ENCODE measurements at places on chromosomes 7 and 10.

GRCh38 chr10:59561477-59562121, 148.1 kb downstream of the SLC16A9 start:
- DNase-seq, result no peak

GRCh38 chr7:141055146-141055545, 18.7 kb upstream of the TMEM178B start:
- DNase-seq, result no peak

DNA sequence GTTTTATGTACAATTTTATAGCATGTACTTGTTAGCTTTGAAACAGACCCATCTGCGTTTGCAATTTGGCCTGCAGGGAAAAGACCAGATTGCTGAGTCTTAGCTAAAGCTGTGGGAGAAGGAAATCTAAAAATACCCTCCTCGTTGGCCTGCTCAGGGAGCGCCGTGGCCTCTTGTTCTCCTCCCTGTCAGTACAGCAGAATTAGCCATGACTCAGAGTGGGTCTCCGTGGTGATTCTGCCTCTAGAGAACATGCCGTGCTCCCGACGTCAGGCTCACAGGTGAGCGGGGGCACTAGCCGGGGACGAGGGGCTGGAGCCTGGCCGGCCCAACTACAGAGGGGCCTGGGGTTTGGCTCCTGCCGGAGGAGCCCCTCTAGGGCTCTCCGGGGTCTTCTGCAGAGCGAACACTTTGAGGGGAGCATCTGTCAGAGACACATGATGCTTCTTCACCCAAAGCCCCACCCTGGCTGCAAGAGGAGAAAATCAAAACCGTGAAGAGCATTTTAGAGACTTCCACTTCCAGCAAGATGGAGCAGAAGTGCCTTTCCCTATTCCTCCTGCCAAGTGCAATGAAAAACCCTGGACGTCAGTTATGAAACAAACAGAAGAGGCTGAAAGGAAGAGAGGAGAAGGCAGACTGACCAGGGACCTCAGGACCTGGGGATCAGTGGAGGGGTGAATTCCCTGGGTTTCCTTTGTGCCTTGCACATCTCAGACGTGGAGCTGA, 98.9 kb downstream of the LHPP start:
- peak; percentile 75 for DNase-seq

GRCh38 chr10:112343056-112343806, 30.7 kb upstream of the ACSL5 start:
- DNase-seq, result no peak

GRCh38 chr7:5629941-5630340, 151.5 kb downstream of the RNF216 start:
- no peak for DNase-seq

DNA sequence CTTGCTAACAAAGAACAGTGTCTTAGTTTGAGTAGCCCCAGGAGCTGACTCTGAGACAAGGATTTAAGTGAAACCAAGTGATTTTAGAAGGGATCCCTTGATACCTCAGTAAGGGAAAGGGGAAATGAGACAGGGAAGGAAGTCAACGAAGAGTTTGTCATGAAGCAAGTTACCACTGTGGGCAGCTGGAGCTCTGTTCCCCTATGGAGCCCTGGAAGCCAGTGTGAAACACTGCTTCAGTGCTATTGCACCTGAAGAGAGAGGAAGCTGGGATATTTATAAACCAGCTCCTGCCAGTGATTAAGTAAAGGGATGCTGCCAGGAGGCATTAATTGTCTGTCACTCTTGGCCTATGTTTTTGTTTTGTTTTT, 58.9 kb upstream of the WAPL start:
- DNase-seq, result no peak

GRCh38 chr10:132939957-132940790, 2.2 kb downstream of the CFAP46 start:
- no peak for DNase-seq

DNA sequence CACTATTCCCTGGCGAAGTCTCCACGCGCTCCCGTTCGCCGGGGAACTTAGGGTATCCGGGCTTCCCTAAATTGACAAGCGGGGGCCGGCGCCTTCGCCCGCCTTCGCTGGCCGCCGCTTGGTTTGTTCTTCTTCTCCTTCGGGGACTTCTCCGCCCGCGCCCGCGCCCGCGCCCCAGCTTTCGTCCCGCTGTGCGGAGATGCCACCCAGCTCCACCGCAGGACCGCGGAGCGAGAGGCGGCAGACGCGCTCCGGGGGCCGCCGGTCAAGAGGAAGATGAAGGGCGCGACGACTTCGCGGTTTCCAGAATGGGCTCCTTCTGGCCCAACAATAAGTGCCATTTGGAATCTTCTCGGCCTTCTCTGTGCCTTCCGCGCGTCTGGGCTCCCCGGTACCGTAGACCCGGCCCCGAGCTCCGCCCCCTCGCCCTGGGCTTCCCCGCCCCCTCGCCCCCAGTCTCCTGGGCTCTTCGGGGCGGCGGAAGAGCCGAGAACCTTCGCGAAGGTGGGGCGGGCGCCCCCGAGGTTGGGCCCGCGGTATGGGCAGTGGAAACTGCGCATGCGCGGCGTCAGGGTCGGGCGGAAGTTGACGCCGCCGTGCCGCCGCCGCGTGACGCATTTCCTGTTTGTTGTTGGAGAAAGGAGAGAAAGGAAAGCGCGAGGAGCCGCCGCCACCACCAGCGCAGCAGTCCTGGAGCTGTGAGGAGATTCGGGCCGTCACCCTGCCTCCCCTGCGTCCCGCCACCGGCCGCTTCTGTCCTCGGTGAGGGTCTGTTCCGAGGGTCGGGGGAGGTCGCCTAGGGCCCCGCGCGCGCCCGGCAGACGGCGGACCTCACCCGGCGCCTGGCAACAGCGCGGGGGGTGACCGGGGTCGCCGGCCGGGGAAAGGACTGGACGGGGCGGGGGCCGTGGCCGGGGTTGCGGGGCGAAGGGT, at the start of gene DNAJB6:
Gene DNAJB6 (plus strand): TSS at position 622 of the 933 bp plus-strand sequence. CDS start 21,569 bp downstream, outside the sequence.
- peak; percentile 58 for DNase-seq

GRCh38 chr10:127911867-127912257, 5.0 kb downstream of the PTPRE start:
- no peak for DNase-seq

- no peak for DNase-seq
Observed at GRCh38 chr7:80434047-80434446, 77.8 kb downstream of the GNAT3 start.
